ENCODE measurements at places on chromosomes 5 and 9.

DNA sequence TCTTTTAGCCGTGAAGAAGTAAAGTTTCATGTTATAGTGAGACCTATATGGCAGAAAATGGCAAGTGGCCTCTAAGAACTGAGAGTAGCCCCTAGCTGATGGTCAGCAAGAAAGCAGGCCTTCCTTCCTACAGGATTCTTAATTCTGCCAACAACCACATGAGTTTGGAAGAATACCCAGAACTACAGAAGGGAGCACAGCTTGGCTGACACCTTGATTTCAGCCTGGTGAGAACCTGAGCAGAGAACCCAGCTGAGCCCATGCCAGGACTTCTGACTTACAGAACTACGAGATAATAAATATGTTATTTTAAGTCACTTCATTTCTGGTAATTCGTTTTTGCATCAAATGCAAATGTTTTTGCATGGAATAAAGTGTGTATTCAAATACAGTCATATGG, 5.9 kb upstream of the FBXL17 start:
- DNase-seq: no peak

DNA sequence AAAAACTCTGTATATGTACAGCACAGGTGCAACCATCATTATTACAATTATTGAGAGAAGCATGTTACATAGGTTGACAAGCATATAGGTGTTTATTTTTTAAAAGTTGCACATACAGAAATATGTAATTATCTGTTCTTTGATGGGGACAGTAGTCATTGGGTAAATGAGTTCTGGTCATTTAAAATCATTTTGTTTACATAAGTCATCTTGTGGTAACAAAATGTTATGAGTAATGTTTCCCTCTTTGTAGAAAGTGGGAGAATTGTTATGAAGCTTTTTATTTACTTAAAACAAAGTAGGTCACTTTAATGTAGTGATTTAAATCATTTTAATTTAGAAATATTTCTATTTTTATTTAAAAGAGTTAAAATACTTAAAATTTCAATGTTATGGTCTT, 33.8 kb upstream of the FBXL17 start:
- DNase-seq: no peak

GRCh38 chr9:134648701-134649530, 7.3 kb downstream of the COL5A1 start:
- no peak for DNase-seq

DNA sequence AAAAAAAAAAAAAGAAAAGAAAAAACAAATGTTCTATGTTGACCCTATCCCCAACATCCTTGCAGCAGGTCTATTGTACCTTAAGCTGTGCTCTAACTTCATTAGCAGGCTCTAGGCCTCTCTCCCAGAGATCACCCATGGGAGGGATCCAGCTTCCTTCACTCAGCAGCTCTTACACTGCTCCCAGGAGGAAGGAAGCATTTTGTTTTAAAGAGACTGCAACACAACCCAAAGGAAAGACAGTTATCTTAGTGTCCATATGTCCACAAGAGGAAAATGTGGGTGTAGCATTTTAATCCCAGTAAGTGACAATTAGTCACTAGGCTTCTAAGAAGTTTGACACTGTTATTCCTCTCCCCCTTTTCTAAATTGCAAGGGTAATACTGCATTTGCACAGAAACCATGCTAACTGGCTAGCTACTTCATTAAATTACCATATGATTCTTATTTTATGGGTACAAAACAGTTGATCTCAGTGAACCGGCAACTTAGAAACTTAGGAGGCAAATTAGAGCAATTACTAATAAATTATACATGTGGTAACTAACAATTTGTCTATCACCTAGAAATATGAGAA, 58.8 kb downstream of the MARCHF3 start:
- no peak for DNase-seq

DNA sequence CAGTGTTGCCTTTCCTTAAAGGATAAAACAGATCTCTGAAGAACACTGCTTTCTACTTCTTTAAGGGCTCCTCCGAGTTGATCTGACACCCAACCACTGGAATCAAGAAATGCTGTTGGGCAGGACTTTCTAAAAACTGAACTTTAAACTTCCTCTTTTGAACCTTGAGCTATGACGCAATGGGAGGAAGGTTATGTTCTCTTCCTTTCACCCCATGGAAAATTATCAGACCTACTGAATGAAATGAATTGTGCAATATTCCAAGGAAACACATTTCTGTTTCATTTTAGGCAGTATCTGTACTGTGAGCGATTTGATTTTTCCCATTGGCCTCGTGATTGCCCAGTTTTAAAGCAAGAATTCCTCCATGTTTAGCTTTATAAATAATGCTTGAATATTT, 206.0 kb upstream of the PRR16 start:
- DNase-seq: no peak

DNA sequence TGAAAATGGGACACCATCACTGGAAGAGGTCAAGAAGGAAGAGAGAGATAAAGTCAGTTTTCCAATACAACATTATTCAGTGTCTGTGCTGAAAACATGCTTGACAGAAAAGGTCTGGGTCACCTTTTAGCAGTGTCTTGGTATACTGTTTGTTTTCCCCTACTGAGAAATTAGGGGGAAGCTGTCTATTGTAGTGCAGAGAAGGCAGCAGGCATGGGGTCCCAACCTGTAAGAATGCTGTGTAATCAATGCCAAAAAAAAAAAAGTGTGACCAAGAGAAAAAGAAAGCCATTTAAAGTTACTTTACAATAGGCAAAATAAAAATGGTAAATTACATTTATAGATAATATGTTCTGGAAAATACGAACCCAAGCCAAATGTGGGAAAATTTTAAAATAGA, 139.3 kb downstream of the RAB3C start:
- DNase-seq: no peak

GRCh38 chr9:72524820-72525540, 3.6 kb downstream of the TMC1 start:
- DNase-seq: peak; percentile 34

DNA sequence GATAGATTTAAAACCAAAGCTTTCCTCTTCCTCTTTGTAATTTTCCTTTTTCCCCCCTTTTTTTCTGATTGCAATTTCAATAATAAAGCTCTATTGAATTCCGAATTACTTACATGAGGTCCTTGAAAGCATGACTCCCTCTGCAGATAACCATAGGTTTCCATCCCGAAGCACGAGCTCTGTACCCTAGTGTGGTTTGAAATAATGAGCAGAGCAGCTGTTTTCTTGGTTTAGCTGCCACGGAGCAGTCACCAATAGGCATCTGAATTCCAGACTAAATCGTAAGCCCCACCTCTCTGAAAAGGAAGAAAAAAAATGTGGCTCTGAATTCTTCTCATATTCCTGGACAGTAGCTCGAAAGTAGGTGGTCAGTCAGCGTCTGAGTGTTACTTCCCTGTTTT, 18.5 kb upstream of the GNE start:
- DNase-seq: peak; percentile 74

DNA sequence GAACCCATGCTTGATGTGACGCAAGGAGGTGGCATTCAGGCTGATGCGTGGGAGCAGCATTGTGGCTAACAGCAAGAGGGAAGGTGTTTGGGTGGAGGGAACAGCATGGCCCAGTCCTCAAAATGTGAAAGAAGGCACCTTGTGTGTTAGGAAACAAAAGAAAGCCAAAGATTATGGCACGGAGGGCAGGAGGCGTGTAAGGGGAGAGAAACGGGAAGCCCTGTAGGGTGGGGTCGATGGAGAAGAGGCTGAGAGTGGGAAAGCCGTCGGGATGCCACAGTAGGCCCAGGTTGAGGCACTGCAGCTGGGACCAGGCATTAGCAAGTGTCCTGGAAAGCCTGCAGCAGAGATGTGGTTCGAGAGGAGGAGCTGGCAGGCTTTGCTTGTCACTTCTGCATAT, 241.1 kb downstream of the GADD45G start:
- DNase-seq: no peak

GRCh38 chr5:143638654-143639053, 173.3 kb upstream of the HMHB1 start:
- DNase-seq: no peak

DNA sequence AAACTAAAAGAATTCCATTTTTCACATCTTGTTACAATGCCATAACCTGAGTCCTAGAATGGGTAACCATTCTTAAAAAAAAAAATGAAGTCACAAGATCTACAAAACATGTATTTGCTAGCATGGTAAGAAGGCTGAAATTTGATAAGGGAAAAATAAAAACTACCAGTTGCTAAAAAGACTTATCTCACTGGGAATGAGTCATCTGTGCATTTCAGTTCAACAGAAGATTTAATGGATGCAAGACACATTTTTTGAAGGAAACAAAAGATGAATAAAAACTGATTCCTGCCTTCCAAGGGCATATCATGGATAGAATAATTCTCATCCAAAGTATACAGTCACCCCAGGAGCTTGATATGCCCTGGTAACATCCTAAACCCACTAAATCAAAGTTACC, 47.2 kb downstream of the SGTB start:
- no peak for DNase-seq

DNA sequence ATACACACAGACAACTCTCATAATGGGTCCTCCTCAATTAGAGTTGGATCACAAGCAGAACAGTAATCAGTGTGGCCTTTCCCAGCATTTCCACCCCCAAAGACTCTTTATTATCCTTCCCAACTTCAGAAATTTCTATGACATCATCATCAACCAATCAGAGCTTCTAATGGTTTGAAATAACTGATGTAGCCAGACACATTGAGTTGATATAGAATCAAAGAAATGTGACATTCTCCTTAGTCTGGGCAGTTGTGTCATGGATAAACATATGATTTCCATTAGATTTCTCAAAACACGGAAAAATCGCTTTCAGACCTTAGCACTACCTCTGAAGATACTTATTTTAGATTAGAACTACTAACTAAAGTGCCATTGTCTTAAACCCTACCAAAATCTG, 75.7 kb upstream of the NFIB start:
- DNase-seq: no peak

- no peak for DNase-seq
These were observed 220.3 kb upstream of the GAS1 start for GRCh38 chr9:87167582-87167981.

- peak; percentile 72 for DNase-seq
These were observed 97.1 kb downstream of the UNC13B start for GRCh38 chr9:35258660-35259474.

DNA sequence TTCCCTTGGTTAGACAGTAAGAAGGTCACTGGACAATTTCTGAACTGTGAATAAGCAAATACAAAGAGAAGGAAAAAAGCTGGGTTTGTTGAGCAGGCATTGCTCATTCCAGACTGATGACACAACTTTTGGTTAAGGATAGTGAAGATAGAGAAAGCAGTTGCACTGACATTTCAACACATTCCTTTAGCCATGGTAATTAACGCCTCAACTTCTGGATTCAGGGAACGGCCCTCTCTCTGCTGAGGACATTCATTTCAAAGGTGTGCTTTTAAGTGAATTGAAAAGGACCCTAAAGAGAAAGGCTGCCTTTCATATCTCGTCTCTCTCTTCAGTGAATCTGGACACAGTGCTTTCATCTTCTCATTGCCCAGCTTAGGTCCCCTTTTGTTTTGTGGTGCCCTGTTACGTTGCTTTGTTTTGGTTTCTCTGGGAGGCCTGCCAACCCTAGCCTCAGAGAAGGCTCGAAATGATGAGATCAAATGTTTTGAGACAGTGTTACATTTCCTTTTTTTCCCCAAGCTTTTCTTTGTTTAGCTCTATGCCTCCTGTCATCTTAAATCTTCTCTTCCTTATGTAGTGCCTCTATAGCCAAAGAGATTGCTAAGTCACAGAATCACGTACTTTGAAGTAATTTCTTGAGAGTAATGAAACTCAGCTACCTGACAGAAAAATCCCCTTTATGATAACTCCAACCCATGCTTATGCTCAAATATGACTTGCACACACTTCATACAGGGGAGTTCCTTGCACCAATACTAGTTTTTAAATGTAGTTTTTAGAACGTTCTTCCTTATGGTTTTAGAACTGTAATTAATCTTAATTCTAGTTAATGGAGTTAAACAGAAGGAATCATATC, 94.4 kb upstream of the IFNE start:
- peak; percentile 19 for DNase-seq

GRCh38 chr5:143313298-143313852, 90.1 kb downstream of the NR3C1 start:
- no peak for DNase-seq

DNA sequence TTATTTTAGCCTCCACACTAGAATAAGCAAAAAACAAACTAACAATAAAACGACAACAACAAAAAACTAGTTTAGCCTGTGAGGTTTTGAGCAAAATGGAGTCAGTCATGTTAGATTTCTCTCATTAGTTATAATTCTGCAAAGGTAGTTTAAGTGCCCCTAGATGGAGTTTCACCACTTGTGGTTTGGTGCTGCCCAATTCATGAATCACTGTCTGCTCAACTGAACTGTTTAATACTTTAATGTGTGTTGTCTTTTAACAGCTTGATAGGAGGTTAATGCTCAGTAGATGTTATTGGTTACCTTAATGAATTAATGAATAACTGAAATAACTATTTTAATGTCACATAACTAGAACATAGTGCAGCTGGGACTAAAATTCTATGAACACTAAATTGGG, 3.5 kb upstream of the PLAA start:
- DNase-seq: no peak

DNA sequence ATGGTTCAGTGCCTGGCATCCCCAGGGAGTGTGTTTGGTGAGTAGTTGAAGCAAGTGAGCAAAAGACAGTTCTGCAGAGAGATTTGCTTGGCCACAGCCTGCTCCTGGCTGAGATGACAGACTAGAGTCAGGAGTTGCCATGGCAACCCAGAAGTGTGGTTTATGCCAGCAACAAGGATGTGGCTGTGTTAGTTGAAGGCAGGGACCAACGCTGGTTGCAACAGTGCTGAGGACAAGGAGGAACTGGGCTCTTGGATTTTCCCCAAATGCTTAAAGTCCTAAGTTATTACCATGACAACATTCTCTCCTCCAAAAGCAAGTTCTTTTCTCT, 2.7 kb downstream of the NXNL2 start:
- peak; percentile 87 for DNase-seq

- DNase-seq: no peak
These were observed 3.9 kb downstream of the LCN8 start for GRCh38 chr9:136754059-136754572.

DNA sequence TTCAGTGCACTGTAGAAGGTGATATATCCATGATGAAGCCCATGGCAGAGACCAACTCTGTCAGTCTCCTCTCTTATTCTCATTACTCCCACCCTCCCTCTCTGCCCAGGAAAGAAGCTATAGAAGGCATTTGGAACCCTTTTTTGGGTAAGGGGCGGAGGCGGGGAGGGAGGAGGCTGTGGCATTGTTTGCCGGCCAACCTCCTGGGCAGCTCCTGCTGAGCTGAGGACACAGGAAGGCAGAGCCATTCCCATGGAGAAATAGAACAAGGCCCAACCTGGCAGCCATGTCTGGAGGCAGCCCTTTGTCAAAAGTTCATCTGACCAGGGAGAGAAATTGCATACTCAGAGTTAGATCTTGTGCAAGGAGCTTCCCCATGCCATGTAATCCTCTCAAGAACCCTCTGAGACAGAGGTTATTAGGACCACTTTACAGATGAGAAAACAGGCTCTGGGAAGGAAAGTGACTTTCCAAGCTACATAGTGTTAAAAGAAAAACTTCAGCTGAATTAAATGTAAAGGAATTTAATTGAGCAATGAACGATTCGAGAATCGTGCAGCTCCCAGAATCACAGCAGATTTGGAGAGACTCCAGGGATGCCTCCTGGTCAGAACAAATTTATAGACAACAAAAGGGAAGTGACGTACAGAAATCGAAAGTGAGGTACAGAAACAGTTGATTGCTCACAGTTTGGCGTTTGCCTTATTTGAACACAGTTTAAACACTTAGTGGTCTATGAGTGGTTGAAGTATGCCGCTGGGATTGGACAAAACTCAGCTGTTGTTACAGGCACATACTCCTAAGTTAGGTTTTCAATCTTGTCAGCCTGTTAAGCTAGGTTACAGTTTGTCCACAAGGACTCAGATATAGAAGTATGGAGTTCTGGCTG, 158.6 kb downstream of the MELK start:
- no peak for DNase-seq
